ENCODE measurements at places on chromosomes 5 and 9.
A peak's percentile ranks its signal among the peaks of the same experiment; 100 is the strongest.

- DNase-seq: no peak
Measured at GRCh38 chr9:18668944-18669343, 195.0 kb downstream of the ADAMTSL1 start.

- DNase-seq: no peak
Measured at GRCh38 chr5:95532415-95532814, 22.4 kb downstream of the SKIC3 start.

GRCh38 chr9:85430659-85431338 lies 311.0 kb downstream of the AGTPBP1 start:
- DNase-seq: peak; percentile 44

GRCh38 chr5:10409504-10409903 lies 32.2 kb upstream of the ROPN1L start:
- DNase-seq: no peak

- DNase-seq: no peak
Measured at GRCh38 chr9:94005272-94005901, 50.2 kb upstream of the BARX1 start.

DNA sequence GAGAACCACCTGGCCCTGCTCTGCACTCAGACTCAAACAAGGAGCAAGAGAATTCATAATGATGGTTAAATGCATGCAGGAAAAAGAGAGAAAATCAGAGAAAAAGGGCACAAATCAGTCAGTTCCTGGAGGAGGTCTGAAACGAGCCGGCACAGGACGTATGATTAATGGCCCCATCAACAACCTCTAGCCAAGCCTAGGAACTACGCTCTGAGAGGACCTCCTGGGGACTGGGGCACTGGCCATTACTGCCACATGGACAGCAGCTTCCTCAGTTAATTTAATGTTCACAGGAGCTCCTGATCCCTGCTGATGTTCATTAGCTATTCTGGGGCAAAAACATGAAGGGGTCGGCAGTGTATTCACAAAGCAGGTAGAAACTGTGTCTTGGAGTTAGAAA lies 238.1 kb downstream of the MED10 start:
- no peak for DNase-seq

DNA sequence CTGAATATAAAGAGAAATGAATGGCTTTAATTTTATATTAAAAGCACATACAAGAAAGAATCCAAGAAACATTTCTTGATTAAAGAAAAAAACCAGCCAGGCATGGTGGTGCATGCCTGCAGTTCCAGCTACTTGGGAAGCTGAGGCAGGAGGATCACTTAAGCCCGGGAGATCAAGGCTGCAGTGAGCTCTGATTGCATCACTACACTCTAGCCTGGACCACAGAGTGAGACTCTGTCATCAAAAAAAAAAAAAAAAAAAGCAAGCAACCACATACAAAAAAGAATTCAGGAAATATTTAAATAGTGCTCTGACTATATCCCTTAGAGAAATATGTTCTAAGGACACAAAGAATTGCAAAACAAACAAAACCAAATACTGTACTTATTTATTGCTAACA lies 2.5 kb upstream of the PLAC8L1 start:
- DNase-seq: no peak

GRCh38 chr9:137590123-137590468 lies 216 bp downstream of the ZMYND19 start:
- DNase-seq: no peak

GRCh38 chr5:21184581-21184980 lies 1196.6 kb upstream of the CDH18 start:
- DNase-seq: no peak

DNA sequence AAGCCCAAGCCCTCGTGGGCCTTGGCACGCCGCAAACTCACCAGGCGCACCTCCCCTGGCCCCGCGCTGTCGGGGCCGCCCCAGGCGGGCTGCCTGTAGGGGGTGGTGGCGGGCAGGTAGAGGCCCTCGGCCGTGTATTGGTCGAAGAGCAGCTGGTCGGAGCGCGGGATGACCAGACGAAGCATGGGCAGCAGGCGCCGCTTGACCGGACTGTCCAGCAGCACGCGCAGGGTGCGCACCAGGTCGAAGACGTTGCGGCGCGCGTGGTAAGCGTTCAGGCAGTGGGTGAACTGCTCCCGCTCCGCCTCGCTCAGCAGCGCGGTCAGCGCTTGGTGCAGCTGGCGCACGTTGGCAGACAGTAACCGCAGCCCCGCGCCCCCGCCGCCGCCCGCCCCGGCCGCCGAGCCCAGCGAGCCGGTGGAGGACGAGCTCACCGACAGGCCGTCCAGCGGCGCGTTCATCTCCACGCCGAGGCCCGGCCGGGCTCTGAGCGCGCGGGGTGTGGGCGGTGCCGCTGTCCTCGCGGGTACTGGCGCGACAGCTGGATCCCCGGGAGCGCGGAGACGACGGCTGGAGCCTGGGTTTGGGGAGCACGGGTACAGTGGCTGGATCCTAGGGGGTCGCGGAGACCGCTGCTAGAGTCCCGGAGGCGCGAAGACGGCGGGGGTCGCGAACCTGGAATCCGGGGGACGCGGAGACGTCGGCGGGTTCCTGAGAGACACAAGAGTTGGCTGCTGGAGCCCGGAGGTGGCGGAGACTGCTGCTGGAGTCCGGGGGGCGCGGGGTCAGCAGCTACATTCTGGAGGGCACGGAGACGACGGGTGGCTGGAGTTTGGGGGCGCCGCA lies 709 bp downstream of the WHRN start:
- peak; percentile 73 for DNase-seq

DNA sequence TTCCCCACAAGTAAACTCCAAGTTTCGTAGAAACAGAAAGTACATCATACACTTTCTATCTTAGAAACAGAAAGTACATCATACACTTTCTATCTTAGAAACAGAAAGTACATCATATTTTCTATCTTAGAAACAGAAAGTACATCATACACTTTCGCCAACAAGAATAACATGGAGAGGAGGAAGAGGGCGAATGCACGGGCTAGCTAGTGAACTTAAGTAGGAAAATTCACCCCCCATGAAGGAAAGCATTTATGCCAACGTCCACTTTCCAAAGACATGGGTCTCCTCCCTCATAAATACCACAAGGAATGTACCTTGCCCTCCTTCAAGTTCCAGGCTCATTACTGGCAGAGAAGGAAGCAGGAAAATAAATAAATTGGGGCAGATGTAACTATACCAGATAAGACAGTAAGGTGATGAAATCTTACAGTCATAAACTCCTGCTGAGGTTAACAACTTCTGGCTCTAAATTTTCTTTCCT lies 64.7 kb downstream of the FRMD3 start:
- DNase-seq: no peak

DNA sequence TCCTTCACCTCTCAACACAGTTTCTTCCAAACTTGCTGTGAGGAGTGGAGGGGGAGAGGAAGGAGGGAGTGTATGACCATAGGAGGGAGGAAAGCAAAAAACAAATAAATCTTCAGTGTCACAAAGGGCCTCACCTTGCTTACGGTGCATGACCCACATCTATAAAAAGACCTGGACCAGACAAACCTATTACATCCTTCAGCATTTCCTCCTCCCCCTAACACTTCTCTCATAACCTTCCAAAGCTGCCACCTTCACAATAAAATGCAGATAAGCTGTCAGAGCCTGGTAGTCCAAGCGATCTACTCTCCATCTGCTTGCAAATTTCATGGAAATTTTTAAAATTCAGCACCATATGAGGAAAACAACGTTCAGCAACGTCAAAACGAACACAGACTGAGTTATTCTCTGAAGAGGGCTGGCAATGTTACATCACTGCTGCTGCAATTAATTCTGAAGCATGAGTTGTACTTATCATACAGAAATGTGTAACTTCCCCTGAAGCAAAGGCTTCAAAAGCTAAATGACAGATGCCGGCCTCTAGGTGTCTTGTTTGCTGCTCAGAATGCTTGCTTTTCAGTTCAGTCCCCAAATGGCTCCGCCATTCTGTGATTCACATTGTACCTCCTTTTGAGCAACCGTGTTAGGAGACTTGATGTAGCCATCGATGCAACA lies 62.9 kb downstream of the EFNA5 start:
- DNase-seq: no peak

DNA sequence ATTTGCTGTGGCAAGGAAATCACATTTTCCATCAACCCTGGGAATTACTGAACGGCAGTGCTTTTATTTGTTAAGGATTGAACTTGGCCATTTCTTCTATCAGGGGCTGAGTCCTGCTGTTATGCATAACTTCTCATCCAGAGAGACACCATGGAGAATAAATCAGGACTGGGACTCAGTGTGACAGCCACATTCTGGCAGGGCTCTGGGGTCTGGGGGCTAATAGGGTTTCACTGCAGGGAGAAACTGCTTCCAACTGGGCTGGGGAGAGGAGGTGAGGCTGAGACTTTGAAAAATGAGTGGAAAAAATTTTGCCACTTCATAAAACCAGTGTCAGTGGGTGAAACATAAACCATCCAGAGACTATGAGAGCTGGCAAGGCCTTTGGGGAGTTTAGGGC lies 95.7 kb upstream of the ALDH1B1 start:
- no peak for DNase-seq

DNA sequence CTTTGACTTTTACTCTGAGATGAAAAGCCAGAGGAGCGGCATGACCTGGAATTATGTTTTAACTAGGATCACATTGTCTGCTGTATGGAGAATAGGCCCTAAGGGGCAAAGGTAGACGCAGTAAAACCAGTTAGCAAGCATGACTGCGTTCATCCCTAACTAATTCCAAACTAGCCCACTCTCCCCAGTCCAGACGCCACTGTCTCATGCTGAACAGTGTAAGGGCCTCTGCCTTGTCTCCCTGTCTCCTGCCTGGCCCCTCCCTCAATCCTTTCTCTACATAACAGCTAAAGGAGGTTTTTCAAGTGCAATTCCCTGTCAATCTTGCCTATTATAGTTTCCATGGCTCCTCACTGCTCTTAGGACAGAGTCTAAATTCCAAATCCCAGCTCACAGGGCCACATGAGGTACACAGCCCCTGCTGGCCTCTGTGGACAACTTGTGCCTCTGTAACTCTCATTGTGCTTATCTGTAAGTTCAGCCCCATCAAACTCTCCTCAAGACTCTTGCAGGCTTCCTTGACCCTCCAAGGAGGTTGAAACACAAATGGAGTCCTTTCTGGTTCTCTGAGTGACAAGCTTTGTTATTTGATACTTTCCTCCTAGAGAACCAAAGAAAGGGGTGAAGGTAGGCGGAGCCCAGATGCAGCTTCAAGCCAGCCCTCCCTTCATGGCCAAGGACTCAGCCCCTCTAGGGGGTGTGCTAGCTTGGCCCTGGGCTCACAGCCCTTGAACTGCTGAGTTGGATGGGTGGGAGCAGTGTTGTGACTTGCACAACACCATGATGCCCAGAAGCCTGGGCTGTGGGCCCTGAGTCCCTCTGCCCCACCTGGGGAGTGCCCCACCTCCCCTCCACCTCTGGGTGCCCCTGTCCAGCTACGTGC lies 16.0 kb upstream of the SLC22A4 start:
- no peak for DNase-seq

DNA sequence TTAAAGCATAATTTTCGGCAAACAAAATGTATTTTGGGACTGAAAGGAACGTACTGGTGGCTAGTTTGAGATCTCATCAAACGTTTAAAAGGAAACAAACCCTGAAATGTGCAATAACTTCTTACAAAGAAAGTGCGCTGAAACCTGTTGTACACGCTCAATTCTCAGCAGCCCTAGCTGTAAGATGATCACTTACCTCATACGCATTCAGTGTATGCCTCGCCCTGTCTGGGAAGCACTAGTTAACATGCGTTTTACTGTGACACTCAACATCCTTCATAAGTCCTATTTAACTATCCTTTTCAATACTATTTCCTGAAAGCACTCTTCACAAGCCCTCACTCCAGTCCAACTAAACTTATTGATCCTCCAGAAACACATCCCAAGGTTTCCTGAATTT lies 485.0 kb upstream of the EDIL3 start:
- DNase-seq: no peak

GRCh38 chr5:171961117-171961516 lies 45.3 kb downstream of the FBXW11 start:
- DNase-seq: no peak

- no peak for DNase-seq
Measured at GRCh38 chr9:130124085-130124860, 47.9 kb upstream of the NCS1 start.

- no peak for DNase-seq
Measured at GRCh38 chr9:113652355-113653152, 189.0 kb downstream of the RGS3 start.

DNA sequence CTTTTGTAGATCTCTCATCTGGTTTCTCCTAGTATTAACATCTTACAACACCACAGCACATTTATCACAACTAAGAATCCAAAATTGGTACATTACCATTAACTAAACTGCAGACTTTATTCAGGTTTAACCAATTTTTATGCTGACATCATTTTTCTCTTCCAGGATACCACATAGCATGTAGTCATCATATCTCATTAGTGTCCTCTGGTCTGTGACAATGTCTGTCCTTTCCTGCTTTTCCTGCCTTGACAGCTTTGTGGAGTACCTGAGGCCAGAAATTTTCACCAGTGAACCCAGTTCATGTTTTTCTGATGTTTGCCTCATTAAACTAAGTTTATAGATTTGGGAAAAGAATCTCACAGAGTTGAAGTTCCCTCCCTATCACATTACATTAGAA lies 294.7 kb upstream of the TNC start:
- DNase-seq: no peak

- DNase-seq: no peak
Measured at GRCh38 chr5:127785098-127785927, 82.1 kb downstream of the CCDC192 start.

GRCh38 chr9:3951161-3951665 lies 348.7 kb downstream of the GLIS3 start:
- DNase-seq: no peak

DNA sequence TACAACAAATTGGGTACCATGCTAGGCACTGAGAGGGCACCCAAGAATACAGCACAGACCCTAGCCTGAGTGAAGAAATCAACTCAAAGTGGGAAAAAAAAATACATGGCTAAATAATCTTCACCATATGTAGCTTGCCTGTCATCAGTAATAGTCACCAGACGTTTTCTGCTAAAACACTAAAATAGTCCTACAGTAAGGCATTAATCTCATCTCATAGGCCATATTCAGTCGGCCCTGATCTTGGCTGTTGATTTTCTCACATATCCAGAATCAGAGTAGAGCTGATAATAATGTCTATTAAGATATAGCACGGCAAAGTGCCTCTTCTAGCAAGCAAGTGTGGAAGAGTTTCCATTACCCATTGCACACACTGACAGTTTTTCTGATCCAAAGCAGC lies 322.1 kb upstream of the SLC30A5 start:
- DNase-seq: no peak

GRCh38 chr9:32968101-32969011 lies 33.1 kb downstream of the APTX start:
- DNase-seq: peak; percentile 70

GRCh38 chr5:142814122-142814521 lies 43.9 kb downstream of the ARHGAP26 start:
- peak; percentile 86 for DNase-seq

- DNase-seq: peak; percentile 77
Measured at GRCh38 chr5:140145818-140146522, 20.2 kb downstream of the IGIP start.

GRCh38 chr5:57277085-57277484 lies 103.2 kb downstream of the GPBP1 start:
- DNase-seq: peak; percentile 60

Data from dermis blood vessel endothelial cell (primary cell).